Stimulated activated CD4-positive, alpha-beta T cell treated with anti-CD3 and anti-CD28 coated beads, Interleukin-15, amount 100 ng/mL, for 1 hour (primary cell): ENCODE measurements at places on chromosomes 2 and 18.

GRCh38 chr2:130872741-130873125 lies 36.0 kb downstream of the ARHGEF4 start:
- DNase-seq = no peak

DNA sequence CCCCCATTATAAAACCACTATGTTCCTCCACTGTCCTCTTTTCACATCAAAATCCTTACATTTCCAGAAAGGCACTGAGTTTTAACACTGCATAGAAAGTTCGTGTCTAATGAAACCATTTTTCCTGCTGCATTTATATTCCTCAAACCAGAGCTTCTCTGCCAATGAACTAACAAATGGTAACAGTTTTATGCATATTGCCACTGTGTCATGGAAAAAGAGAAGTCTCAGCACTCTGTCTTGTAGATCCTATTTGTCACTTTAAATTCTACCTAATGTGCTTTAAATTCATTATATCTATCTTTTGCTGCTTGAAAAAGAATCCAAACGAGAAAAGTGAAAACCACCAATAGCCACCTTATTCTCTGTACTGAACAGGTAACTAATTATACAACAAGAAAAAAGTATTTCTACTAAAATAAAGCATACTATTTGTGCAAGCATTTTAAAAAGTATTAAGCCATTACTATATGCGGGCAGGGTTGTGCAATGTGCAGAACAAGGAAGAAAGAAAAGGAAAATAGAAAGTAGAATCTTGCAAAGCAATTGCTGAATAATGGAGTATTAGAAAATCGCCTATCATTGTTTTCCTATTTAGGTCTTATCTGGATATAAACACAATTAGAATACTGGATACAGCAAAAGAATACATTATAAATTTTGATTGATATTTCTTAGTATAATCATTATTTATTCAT lies 328.9 kb downstream of the ZEB2 start:
- no peak for DNase-seq

DNA sequence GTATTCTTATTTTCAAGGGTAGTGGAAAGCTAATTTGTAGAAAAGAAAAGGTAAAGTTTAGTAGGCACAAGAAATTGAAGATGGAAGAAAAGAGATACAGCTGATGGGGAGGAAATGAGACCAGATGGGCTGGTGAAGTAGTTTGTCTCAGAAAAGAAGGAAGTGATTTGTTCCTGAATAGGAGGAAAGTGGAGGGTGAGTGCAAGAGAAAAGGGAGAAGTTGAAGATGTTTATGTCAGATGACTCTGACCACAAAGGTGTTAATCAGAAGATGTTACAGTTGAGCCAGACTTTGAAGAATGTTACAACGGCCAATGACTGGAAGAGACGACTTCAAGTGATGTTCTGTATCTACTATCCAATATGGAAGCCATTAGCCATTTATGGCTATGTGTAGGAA lies 21.2 kb downstream of the ZSCAN30 start:
- no peak for DNase-seq

- no peak for DNase-seq
These were observed 52.4 kb downstream of the ASAP2 start for GRCh38 chr2:9258953-9259399.

- DNase-seq = no peak
These were observed 166.0 kb downstream of the NCK2 start for GRCh38 chr2:105910497-105911238.

- no peak for DNase-seq
These were observed 123.6 kb downstream of the PLB1 start for GRCh38 chr2:28619213-28620196.
